Endodermal cell (in vitro differentiated cells): ENCODE measurements at places on chromosomes 1 and 21.

DNA sequence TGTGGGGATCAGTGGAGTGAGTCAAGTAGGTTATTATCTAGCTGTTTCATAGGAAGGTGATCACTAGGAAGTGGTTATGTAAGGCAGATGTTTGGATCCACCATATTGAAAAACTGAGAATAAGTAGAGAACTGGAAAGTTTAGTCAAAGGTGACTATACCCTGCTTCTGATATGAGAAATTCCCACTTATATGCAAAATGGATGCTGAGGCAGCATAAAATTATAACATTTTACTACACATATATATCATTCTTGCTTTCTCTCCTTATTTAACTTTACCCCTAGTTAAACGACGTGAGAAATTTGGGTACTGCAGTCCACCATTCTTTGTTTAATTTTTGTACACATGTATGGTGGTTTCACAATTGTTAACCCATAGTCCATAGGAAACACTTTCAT, 142.4 kb downstream of the ADGRL4 start:
- no peaks in the 10 kb centered on the region for H3K36me3 ChIP-seq
- H3K27me3 ChIP-seq, result no peaks in the 10 kb centered on the region
- H3K27ac ChIP-seq, result no peak overlapping the region

DNA sequence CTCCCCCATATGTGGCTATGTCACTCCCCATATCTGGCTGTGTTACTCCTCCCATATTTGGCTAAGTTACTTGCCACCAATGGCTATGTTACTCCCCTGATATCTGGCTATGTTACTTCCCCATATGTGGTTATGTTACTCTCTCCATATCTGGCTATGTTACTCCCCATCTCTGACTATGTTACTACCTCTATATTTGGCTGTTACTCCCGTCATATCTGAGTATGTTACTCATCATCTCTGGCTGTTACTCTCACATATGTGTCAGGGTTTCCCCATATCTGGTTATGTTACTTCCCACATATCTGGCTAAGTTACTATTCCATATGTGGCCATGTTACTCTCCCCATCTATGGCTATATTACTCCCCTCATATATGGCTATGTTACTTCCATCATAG, 50.3 kb upstream of the MAP10 start:
- no peak overlapping the region for H3K4me3 ChIP-seq
- no peaks in the 10 kb centered on the region for H3K36me3 ChIP-seq
- no peak overlapping the region for H3K27ac ChIP-seq
- H3K4me1 ChIP-seq, result no peaks in the 10 kb centered on the region
- DNase-seq, result no peak
- no peaks in the 10 kb centered on the region for H3K27me3 ChIP-seq

DNA sequence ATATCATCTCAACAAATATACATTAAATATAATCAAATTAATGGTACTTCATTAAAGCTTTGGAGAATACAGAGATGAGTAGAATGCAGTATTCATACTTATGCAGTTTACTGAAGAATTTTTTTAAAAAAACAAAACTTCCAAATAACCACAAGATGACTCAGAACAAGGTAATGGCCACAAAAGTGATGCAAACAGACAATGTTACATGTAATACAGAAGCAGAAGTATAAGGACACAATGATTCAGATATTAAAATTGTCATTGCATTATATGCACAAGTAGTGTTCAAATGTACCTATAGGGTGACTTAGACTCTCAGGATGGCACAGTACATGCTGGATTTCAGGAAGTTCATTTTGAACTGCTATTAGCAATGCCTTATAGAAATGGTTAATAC, 227.2 kb upstream of the ST6GALNAC5 start:
- H3K4me3 ChIP-seq, result no peak overlapping the region
- DNase-seq, result no peak
- H3K27me3 ChIP-seq, result no peaks in the 10 kb centered on the region
- no peaks in the 10 kb centered on the region for H3K4me1 ChIP-seq
- H3K27ac ChIP-seq, result no peak overlapping the region

DNA sequence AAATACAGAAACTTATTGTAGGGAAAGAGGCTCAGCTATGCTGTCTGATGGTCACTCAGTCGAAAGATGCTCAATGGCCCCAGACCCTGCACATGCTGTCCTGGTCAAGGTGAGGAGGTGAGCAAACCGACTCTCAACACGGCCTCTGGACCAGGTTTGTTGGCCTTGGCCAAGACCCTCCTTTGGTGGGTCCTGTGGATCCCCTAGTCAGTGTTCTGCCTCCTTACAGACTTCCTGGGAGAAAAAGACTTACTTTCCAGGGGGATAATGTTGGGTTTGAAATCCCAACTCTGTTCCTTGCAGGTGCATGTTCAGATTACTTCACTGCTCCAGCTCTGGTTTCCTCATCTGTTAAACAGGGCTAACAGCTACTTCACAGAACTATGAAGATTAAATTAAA, 53.8 kb downstream of the FAM78B start:
- H3K4me1 ChIP-seq, result no peaks in the 10 kb centered on the region
- no peaks in the 10 kb centered on the region for H3K27me3 ChIP-seq
- DNase-seq, result no peak
- no peak overlapping the region for H3K4me3 ChIP-seq
